Activated T-helper 2 cell treated with anti-CD3 and anti-CD28 coated beads, Interferon-gamma antibody, Interleukin-2, Interleukin-4, amounts not matched to agents 10 μg/mL and 5 μg/mL and 100 μg/mL, durations not matched to agents 14 hours and 24 hours and 36 hours (primary cell): ENCODE measurements at places on chromosomes 3 and 15.

DNA sequence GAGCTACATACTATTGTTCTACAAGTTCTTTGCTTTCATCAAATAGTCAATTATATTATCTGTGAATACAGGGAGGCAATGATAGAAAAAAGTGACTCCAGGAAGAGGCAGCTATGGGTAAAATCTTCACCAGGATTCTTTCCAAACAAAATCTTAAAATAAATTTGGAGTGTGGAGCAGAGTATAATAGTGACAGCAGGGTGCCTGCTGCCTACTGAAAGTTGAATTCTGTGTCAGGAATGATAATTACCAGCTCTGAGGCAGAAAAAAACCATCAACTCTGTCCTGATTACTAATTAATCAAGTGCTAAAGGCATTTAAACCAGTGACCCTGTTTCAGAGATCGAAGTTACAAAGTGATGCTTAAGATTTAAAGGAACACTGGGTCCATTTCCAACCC is 148.0 kb downstream of the DIPK2A start:
- DNase-seq, result no peak

DNA sequence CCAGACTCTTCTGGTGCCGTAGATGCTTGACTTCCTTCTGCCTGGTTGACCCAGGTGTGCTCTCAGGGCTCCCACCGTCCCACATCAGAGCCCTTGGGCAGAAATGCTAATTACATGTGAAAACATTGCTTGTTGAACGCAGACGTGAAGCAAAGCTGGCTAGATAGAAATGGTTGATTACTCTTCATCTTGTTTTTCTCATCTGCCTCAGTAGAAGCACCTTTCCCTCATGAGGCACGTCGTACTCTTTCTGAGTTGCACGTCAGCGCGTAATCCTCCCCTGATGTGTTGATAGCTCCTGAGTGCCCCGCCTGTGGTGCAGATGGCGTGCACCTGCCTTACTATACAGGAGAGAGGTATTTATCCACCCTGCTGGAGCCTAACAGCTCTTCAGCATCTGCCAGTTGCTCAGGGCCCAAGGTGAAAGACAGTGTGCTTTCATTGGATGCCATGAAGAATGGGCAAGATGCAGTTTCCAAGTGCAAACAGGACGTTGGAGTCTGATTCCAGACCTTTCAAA is 18.1 kb downstream of the MAP6D1 start:
- no peak for DNase-seq

DNA sequence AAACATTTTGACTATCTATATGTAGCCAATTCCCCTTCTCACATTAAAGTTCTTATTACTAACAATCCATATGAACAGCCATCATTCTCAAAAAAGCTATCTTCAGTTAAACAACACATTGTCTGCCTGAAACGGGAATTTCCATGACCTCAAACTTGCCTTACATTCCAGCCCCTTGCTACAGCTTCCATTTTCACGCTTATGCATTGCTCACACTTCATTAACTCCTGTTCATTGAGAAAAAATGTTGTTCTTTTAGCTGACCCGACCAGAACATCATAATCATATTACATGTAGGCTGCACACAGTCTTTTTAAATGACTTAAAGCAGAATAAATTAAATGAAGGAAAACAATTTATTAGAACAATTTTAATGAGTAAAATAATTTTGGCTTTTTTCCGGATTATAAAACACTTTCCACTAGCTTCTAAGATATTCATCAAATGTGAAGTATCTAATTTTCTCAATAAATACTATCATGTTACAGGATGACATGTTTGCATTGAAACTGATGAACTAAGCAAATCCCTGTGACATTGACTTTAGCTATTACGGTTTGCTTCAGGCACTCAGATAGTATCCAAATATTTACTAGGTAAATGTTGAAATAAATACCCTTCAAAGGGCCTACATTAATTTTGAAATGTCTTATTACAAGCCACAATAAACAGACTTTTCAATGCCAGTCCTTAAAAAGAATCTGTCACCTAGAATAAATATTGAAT is 49.9 kb downstream of the P3H2 start:
- no peak for DNase-seq

DNA sequence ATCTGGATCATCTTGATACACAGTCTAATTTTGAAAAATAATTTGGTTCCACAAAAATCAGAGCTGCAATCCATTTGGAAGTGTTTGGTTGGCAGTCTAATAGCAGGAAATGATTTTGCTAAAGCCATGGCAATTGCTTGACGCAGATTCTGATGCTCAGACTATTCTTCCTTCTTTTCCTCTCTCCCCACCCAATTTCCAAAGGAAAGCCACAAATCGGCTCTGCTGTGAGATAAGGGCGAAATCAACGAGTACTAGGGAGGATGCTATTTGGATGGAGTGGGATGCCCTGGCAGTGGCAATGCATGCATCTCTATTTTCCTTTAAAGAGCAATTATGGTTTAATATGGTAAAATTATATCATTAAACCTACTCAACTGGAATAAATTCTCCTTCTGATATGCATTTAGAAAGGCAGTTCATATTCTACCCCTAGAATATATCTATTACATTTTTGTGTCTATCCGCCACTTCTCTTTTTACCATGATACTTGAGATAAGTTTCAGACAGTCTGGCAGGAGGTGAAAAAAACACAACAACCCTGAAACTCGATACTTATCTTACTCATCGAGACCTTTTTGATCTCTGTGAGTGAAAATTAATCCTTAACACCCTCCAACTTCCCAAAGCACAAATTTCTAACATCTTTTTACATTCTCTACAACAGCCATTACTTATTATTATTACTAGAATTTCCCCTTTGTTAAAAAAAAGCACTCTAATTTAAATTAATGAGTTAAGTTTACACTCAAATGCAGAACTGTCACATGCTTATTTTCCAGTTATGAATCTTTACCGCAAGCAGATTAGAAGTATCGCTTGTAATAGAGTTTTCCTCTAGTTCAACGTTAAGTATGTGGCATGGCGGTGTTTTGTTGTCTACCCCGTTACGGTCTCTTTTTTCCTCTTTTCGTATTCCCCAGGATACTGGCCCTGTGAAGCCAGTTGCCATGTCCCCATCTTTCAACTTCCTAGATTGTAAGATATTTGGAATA is 433.3 kb downstream of the FOXP1 start:
- DNase-seq, result no peak

DNA sequence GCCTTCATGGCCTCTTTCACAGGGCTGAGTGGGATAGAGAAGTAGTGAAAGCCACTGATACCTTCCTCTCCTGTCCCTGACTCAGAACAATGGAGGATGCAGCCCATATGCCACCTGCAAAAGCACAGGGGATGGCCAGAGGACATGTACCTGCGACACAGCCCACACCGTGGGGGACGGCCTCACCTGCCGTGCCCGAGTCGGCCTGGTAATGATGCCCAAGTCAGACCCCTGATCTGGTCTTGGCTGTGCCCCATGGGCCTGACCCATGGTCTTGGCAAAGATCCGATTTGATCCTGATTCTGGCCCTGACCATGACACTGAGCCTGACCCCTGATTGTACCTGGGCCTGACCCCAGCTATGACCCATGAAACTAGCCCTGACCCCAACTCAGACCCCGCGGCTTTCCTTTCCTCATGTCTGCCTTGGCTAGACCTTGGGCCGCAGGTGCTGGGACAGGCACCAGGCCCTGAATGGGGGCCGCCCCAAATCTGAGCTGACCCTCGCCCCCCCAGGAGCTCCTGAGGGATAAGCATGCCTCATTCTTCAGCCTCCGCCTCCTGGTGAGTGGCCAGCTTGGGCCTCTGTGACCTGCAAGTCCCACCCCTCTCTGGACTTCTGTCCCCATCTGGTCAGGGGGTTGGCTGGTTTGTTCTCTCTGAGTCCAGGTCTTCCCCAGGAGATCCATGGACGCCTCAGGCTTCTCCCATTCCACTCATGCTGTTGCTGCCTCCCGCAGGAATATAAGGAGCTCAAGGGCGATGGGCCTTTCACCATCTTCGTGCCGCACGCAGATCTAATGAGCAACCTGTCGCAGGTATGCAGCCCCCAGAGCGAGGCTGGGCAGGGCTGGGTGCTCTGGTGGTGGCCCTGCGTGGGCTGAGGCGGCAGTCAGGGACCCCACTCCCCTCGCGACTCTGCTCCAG is 15.6 kb downstream of the NT5DC2 start:
- DNase-seq, result no peak

DNA sequence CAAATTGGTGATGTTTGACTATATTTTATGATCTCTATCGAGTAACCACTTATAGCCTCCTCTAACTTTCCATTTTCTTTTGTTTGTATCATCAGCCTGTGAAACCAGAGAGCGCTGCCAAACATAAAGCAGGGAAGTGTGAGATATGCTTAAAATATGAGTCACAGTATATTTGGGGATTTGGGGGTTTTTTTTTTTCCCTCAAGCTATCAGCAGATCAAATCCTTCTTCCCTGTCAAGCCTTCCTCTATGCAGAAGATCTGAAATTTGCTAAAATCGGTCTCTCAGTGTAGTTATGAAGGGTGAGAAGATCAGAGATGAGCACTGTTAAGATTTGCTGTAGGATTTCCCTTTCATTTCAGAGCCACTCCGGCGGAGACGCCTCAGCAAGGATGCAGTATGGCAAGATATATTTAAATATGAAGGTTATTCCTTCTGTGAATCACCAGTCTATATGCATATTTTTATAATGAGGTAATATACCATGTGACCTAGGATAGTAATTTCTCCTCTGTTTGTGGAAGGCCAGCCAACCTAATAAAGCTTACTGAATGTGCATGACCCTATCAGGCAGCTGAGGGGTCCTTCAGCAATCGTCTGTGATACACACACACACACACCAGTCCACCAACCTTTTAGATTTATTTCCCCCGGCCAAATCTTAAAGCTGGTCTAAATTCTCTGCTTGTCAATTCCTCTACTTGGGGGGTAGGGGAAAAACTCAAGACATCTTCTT is 474.1 kb downstream of the FOXP1 start:
- no peak for DNase-seq

- no peak for DNase-seq
These were observed 51.5 kb upstream of the NANOGP8 start for GRCh38 chr15:35136321-35137189.

GRCh38 chr15:74630284-74631086 is 14.8 kb downstream of the CLK3 start:
- no peak for DNase-seq

DNA sequence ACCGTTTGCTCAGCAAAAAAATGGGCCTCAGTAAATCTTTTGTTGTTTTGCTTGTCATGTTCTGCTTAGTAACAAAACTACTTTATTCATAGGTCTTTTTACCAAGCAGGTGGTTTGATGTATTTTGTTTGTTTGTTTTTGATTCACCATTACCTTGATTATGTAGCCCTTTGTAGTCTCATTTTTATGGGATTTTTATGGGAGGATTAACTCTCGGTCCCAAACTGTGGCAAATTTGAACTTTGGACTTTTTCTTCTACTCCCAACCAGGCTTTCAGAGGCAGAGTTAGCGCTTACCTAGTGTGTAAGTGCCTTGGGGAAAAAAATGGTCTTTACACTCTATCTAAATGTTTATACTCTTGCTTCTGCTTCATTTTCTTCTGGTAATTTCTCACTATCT is 276.7 kb upstream of the POU1F1 start:
- no peak for DNase-seq

- DNase-seq, result no peak
These were observed 130.3 kb downstream of the MINAR1 start for GRCh38 chr15:79562403-79562815.

GRCh38 chr3:26515351-26515750 is 107.2 kb upstream of the LRRC3B start:
- no peak for DNase-seq
